ENCODE measurements at places on chromosomes 2 and 18.

GRCh38 chr2:160175169-160176134, 24.6 kb downstream of the ITGB6 start:
- no peak for DNase-seq

DNA sequence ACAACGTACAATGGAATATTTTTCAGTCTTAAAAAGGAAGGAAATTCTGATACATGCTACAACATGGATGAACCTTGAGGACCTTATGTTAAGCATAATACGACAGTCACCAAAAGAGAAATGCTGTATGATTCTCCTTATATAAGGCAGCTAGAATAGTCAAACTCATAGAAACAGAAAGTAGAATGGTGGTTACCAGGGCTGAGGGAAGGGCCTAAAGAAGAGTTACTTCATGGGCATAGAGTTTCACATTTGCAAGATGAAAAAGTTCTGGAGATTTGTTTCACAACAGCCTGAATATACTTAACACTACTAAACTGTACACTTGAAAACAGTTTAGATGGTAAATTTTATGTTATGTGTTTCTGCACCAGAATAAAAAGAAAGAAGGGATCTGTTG, 113.3 kb downstream of the GALNT1 start:
- DNase-seq: no peak

DNA sequence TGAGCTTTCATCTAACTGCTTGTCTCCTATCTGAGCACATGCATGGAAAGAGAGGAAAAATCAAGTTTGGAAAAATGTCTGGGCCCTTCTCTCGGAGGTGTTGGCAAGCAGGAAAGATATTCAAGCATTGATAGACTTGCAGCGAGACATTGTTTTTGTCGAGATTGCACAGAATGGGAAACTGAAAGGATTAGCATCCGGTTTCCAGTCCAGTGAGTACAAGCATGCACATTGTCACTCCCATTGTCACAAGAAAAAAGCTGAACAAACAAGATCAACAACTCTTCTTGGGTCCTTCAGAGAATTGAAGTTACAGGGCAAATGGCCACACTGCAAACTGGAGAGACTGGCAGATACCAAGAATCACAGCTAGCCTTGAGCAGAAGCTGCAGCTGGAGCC, 19.6 kb upstream of the MC5R start:
- no peak for DNase-seq

GRCh38 chr2:120823551-120823950, 87.9 kb downstream of the GLI2 start:
- no peak for DNase-seq

DNA sequence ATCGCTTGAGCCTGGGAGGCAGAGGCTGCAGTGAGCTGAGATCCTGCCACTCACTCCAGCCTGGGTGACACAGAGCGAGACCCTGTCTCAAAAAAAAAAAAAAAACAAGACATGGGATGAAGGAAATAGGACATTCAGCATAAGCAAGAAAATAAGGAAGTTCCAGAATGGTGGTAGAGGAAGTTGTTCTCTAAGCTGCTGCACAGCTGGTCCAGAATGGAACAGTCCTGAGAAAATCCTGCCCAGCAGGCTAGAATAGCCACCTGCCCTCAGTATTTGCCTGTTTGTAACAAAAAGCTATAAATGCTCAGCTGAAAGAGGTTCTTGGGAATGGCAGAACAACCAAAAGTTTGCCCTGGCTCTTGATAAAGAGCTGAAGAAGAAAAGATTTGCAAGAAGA, 11.1 kb upstream of the MAPRE3 start:
- no peak for DNase-seq

- no peak for DNase-seq
Observed at GRCh38 chr18:6069539-6069938, 174.2 kb upstream of the TMEM200C start.

DNA sequence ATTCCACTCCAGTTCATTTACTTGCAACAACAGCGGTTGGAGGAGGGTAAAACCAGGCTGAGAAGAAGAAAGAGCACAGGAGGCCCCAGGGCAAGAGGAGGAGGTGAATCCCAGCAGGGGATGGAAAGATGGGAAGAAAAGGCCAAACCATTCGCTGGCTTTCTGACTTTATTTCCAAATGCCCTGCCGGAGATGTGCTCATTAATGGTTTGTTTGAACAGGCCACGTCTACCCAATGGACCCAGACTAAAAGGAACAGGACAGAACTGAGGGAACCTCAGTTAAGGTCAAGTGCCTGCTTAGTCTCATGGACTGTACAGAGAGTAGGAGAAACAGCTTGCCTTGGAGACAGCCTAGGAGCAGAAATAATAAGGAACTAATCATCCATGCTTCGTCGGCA, 121.6 kb upstream of the NDUFV2 start:
- DNase-seq: no peak

DNA sequence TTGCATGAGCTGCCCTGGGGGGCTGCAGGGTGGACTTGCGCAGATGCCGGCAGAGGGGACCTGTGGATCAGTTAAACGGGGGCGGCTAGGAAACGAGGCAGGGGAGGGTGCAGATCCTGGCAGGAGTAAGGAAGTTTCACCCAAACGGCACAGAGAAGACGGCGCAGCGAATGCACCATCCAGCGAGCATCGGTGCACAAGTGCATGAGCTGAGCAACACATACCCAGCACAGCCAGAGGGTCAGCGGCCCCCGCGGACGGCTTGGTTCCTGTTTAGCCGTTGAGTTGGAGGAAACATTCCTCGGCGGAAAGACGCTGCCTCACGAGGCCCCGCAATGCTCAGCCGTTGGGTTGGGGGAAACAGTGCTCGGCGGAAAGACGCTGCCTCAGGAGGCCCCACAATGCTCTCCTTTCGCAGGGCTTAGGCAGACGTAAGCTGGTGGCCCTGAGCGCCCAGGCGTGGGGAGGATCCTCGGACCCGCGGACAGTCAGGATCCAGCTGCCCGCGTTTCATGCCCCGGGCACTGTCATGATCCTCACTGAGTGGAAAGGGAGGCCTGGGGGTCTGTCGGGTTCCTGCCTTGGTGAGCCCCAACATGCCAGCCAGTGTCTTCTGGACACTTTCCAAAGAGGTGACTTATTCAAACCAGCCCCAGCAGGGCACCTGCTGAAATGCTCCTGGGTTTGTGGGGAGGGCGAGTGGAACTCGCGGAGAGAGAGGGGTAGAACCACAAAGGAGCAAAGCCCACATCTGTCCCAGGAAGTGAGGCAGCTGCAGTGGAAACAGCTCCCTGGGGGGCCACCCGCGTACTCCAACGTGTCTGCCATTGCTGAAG, 86.3 kb downstream of the NDUFA10 start:
- DNase-seq: no peak

DNA sequence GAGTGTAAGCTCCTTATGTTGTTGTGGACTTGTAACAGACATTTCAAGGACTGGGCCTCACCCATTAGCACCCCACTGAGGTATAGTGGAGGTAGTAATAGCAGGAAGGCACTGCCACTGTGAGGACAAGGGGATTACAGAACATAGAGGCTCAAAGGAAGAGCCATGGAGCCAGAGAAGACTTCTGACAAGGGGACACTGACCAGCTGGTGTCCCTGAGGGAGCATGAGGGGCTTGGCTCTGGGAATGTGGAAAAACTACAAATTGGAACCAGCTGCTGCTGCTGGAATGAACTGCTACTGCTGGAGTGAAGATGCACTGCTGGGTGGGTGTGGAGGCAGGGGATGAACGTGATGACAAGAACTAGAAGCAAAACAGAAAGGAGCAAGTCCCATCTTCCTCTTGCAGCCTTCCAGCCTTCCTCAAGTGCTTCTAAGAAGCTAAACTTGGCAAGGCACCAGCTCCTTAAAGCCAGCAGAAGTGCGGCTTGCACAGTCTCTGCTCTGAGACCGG, 167.3 kb upstream of the NOSTRIN start:
- DNase-seq: no peak

GRCh38 chr18:54426085-54426665, 68.5 kb downstream of the C18orf54 start:
- DNase-seq: no peak

DNA sequence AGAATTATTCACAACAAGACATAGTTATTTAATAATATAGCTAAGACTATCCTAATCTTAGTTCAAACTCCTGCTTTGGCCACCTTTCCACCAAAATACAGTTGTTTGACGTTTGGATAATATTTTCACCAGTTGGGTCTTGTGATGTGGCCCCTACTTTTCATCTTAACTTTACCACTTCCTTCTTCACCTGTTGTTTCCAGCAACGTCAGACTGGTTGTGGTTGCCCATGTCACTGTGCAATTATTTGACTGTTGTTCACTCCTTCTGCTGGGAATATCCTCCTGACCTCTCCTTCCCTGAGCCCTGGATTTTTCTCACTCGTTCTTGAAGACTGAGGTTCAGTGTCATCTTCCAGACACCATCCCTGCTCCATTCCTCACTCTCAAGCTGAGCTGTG, 132.2 kb upstream of the RASGRP3 start:
- no peak for DNase-seq

All from esophagus squamous epithelium (tissue), 5 donors.